Cortex of kidney (tissue), 1 donor: ENCODE measurements at places on chromosomes 6 and 20.

GRCh38 chr6:150712505-150713252 is 113.0 kb downstream of the PLEKHG1 start:
- no peak for DNase-seq

GRCh38 chr6:170075659-170076223 is 215.1 kb downstream of the DLL1 start:
- no peak for DNase-seq

DNA sequence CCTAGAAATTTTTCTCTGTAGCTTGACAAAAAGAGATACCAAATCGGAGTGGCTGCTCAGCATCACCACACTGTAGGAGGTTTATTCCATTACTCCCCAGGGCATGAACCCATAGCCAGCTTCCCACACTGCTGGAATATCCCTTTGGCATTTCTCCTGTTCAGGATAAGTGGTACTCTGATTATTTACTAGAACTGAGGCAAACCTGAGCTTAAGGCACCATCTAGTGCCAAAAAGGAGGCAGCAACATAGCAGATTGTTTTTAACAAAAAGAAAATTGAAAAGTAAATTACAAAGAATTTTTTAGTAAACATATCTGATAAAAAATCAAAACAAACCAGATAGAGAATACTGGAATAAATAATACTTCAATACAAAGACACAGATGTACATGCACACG is 181.7 kb downstream of the WDR27 start:
- DNase-seq: no peak

DNA sequence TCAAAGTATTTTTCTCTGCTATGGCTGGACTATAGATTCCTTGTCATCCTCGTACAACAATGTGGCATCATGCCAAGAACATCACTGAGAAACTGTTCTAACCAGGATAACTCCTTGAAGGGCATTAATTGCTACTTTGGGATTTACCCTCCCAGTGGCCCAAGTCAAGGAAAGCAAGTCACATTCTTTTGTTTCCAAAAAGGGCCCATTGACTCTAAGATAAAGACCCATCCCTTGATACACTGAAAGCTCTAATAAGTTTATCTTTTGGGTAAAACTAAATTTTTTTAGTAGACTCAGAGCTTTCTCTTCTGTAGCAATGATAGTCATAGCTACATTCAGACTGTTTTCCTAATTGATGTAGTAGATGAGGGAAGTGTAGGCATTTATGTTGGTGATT is at the start of gene OR2J3:
Gene OR2J3, plus strand, starts transcription at position 301 of the 400 bp plus-strand sequence. CDS start 3,833 bp downstream, outside the sequence.
- no peak for DNase-seq

- no peak for DNase-seq
Observed at GRCh38 chr6:36349240-36349639, 12.6 kb upstream of the BNIP5 start.
